ENCODE measurements at places on chromosomes 12 and 14.

DNA sequence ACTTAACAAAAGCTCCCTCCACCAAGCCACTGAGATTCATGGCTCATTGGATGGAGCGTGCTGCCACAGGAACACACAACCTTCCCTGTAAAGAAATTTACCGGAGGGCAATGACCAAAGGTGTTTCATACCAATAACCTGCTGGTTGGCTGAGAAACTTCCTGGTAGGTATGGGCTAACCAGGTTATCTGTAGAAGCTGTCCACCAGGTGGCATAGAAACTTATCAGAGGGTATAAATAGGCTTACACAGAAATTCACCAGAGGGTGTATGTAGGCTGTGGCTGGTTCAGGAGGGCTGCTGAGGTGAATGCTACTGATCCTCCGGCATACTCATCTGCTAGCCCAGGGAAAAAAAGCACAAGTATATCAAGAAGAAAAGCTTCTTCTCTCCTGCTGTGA, 27.1 kb upstream of the MTERF2 start:
- DNase-seq = no peak

- no peak for DNase-seq
Measured at GRCh38 chr12:55720894-55721444, 776 bp downstream of the RDH5 start.

- DNase-seq = peak; percentile 73
Measured at GRCh38 chr14:55807053-55807880, 227.3 kb downstream of the KTN1 start.

DNA sequence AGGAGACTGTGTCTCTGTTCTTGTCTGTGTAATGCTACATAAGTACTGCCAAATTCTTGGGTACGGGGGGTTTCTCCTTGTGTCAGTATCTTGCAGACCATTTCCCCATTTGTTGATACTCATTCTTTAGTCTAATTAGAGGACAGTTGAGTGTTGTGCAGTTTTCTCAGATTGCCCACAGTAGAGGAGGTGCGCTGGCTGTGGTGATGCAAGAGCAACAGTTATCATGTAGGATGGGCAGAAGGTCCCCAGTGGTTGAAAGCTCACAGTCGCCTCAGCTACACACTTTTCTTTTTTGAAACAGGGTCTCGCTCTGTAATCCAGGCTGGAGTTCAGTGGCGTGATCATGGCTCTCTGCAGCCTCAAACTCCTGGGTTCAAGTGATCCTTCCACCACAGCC, 37.8 kb upstream of the ATP2A2 start:
- no peak for DNase-seq

DNA sequence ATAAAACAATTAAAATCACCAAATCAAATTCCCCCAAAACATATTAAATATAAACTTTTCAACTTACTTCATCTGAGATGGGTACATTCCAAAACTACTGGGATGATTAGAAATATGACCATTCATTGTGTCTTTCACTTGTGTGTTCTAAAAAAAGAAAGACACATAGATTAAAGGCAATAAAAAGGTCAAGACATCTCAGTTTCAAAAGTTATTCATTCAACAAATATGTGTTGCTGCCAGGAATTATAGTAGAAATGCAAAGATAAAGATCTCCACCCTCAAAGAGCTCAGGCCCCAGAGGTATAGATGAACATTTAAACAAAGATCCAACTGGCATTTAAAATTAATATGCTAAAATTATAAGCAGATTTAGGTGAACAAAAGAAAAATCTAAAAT, 106.4 kb downstream of the EPS8 start:
- DNase-seq = no peak

- no peak for DNase-seq
Measured at GRCh38 chr14:68822132-68822651, 29.3 kb upstream of the ZFP36L1 start.

GRCh38 chr12:93844164-93844784, 167.1 kb downstream of the CRADD start:
- DNase-seq = no peak

DNA sequence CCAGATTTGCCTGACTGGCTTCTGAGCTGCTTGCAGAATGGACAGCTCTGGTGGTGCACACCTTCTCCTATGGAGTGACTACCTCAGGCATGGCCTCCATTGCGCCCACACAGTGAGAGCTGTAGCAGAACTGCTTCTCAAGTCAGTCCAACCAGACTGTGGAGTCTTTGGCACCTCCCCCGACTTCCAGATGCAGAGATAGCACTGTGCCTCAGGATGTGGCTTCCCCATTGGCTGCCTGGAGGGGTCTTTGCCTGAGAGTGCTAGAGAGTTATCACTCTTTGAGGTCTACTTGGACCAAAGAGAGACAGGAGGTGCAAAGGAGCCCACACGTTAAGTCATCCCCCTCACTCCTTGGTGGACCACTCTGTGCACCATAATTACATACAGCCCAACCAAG, 44.8 kb upstream of the FRS2 start:
- no peak for DNase-seq

GRCh38 chr12:2460051-2460670, 334.6 kb upstream of the FKBP4 start:
- no peak for DNase-seq

DNA sequence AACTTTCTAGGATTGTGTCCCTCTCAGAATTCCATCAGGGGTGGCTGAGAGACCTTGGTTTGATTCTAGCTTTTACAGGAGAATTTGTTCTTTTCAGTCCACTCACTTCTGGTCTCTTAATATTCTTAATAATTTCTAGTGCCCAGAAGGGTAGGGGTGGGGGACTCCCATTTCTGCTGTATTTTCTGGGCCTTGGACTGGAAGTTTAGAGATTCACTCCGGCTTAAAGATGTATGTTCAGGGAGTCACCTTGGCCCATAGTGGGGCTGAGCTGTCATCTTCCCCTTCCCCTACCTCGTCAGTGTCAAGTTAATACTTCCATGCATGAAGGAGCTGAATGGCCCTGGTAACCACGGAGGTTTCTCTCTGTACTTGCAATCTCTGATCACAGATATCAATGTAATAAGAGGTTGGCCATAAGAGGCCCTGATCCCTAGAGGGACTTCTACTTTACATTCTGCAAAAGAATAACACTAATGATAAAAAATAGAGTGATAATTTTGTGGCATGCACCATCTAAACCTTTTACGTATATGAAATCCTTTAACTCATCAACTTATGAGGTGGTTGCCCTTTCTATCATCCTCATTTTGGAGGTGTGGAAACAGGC, 6.7 kb downstream of the KRT81 start:
- no peak for DNase-seq

DNA sequence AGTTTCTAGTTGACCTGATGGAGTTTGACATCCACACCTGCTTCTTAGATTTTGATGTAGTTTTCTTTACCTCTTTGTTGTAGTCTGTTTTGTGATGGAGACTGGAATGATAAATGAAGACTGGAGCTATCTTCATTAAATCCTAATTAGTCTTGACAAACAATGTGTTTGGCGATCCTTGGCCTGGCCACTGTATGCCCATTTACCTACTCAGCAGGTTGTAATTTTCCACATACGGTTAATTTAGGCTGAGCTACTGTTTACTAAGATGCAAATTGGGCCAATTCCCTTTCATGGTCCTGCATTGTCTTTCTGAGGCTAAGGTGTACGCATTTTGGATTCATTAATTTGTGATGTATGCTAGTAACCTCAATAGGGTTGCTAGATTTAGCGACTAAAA, at the start of gene TAS2R7:
Gene TAS2R7 (minus strand): TSS at position 41 of the 400 bp plus-strand sequence. CDS start 57 bp downstream, outside the sequence.
- DNase-seq = no peak

All from activated naive CD4-positive, alpha-beta T cell treated with Interleukin-2 at 50 U/mL for 16 hours (primary cell).